ENCODE measurements at places on chromosomes 2 and 18.

DNA sequence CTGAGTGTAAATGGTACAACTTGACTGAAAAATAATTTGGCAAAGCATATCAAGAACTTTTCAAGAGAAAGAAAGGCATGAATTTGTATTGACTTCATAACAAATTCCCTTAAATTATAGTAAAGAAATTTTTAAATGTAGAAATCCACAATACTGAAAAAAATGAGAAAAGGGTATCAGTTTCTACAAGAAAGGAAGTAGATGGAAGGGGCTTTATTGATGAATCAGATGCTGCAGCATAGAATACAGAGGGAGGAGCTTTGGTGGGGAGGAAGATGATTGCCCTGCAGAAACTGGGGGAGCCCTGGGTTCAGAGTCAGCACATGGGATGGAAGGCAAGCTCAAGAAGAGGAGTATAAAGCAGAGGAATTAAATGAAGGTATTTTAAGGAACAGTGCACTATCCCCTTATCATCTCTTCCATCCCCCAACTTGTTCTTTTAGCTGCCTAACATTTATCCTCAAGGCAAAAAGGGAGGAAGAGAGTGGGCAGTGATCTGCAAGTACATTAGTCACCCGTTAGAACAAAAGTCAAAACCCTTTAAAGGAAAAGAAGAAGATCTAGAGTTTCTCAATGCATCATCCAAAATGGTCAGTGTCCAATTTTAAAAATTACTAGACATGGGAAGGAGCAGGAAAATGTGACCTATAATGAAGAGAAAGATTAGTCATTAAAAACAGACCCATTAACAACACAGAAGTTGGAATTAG lies 77.7 kb downstream of the KCTD18 start:
- DNase-seq: no peak

GRCh38 chr2:39772086-39772811 lies 6.8 kb downstream of the THUMPD2 start:
- DNase-seq: no peak

DNA sequence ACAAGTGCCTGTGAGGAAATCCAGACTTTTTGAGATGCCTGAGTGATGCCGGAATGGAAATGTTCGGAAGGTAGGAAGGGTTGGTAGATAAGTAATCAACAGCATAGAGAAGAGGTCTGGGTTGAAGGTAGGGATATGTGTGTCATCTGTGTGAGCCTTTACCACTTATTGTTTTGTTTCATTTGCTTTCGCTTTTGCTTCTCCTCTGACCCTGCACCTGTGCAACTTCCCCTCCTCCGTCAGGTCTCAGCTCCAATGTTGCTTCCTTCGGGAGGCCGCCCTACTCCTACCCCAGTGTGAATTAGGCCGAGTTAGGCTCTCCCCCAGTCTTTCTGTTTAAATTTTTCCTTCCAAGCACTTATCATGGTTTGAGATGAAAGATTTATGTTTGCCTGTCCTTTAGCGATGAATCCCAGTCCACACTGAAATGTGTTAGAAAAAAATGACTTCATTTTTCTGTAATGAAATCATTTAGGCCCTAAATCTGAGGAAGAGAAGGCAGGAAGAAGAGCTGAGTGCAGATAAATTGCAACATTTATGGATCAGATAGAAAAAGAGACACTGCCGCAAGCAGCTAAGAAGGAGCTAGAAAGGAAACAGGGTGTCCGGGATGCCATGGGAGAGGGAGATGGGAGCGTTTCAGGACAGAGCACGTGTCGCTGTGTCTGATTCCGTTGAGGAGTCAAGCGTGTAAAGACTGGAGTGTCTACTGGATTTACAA lies 139.6 kb upstream of the PELI1 start:
- DNase-seq: no peak

- DNase-seq: peak; percentile 25
Observed at GRCh38 chr2:128786741-128787478, 468.2 kb upstream of the HS6ST1 start.

DNA sequence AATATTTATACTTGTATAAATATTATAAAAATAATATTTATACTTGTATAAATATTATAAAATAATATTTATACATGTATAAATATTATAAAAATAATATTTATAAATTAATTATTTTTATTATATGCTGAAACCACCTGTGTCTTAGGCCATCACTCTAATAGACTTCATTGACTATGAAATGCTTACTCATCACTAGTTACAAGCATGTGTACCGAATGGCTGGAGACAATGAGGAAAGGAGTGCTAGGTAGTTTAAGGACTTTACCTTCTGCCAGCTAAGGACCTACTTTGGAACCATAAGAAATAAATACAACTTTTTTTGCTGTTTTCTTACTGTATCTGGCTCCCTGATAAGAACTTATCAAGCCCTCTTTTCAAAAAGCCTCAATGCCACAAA lies 228.8 kb downstream of the LRRTM1 start:
- DNase-seq: no peak

GRCh38 chr2:196335221-196335634 lies 163.8 kb upstream of the STK17B start:
- no peak for DNase-seq

GRCh38 chr2:170076189-170076588 lies 101.8 kb upstream of the MYO3B start:
- DNase-seq: no peak

GRCh38 chr2:231918501-231919330 lies 7.5 kb downstream of the NPPC start:
- DNase-seq: no peak

GRCh38 chr18:38984968-38985367 lies 1419.4 kb upstream of the CELF4 start:
- no peak for DNase-seq

DNA sequence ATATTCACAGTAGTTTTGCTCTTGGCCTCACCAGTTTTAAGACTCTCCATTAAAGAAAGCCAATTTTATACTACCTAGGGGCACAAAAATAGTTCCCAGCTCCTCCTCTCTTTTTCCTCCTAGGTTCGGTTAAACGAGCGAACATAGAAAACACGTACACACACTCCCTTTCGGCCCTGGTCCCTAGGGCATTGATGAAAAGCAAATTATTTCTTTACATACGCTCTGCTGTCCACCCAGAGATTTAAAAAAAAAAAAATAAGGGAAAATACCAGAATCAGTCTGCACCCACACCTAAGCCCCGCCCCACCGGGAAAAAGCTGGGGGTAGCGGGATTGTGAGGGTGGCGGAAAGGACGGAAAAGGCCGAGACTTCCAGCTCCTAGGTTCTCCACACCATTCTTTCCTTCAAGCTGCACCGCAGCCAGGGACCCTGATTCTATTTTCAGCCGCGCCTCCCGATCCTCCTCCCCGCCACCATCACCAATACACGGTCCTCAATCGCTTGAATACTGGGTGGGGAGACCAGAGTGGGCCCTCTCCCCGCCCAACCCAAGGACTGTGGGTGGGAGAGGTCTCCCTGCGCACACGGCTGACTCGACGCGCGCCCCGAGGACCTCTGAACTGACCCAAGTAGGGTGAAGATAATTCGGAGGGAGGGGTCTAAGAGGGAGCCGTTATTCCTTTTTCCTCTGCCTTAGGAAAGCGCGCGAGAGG lies 769 bp downstream of the ATF2 start:
- DNase-seq: no peak

DNA sequence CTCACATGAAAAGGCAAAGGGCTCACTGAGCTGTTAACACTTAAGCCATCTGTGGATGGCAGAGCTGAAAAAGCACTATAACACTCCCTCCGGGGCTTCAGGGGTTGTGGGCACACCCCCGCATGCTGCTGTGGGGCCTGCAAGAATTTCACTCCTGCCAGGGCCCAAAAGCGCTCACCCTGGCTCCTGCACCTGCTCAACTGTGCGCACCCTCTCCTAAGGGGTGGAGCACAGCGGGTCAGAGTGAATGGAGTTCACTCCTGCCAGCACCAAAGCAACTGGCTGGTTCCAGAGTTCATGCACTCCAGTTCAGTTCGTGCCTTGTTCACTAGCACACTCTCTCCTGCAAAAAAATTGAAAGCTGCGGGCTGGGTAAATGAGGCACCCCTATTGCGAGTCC lies 814.2 kb upstream of the SLC39A10 start:
- DNase-seq: no peak

GRCh38 chr18:48122376-48122775 lies 191.9 kb upstream of the SMAD2 start:
- no peak for DNase-seq

DNA sequence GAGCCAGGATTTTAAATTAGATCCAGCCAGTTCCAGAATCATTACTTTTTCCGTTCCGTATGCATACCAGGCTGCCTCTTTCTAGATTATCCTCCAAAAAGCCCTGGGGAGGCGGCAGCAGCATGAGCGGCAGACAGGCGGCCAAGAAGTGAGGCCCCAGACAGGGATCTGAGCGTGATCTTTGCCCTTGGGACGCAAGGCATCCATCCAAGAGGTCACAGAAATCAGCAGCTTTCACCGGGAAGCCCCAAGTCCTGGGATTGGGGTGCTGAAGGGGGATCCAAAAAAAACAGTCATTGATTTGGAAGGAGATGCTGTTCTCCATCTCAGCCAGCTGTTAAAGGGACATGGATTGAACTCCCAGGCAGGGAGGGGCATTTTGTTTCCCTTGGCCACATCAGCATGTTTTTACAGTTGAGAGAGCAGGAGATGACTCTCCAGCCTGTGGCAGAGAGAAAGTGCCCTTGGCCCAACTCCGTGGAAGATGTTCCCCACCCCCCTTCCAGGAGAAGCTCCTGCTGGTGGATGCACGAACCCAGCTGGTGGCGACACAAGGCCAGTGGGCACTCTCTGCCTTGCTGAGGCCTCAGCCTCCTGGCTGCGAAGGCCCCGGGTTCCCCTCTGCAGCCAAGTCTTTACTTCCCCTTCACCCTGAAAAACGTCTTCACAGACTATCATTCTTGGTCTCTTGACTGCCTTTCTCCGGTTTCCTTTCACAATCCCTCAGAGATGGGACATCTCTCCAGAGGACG lies 265.6 kb downstream of the ANAPC1 start:
- DNase-seq: no peak

- no peak for DNase-seq
Observed at GRCh38 chr2:165069151-165069550, 113.8 kb upstream of the SLC38A11 start.

GRCh38 chr2:62736899-62737559 lies 31.5 kb downstream of the EHBP1 start:
- no peak for DNase-seq

DNA sequence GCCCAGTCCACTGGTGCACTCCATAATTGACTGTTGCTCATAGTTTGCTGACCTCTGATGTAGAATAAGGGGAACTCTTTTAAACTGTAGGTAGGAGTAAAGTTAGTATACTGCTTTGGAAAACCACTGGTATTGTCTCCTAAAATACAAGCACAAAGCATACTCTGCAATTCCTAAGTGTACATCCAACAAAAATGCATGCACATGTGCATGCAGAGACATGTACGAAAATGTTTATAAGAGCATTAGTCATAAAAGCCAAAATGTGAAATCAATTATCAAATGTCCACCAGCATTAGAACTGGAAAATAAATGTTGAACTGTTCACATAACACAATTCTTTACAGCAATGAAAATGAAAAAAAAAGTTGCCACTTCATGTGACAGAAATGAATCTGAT lies 39.8 kb upstream of the DDX18 start:
- no peak for DNase-seq

DNA sequence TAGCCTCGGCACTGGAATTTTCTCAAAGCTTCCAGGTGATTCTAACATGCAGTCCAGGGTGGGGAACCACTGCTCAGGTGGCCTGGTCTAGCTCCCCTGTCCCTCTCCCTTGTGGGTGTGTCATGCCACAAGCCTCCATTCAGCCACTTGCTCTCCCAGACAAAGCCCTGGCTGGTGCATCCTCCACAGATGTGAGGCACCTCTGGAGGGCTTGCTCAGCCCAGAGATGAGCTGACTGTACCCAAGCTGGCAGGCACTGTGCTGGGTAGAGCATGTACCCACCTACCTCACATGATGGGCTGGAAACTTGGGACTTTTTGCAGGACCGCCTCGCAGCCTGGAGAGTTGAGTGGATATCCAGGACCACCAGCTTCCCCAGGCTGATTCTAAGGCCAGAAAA lies 88.1 kb downstream of the ZBTB7C start:
- no peak for DNase-seq

- no peak for DNase-seq
Observed at GRCh38 chr2:182705761-182706160, 10.3 kb upstream of the DNAJC10 start.

DNA sequence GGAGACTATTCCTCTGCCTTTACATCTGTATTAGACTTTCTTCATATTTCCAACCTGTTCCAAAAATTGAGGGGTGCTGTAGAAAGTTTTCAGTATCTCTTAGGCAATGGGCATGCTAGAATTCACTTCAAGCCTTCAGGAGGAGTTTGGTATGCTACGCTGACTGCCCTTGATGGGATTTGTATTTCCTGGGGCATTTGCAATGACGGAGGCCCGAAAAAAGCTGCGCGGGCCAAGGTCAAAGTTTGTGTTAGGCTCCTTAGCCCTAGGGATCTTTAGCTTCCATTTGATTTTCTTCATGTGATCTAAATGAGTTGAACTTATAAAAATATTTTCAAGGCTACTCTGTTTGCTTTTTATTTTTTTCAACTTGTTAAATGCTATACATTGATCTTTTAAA lies 5.1 kb downstream of the CPS1 start:
- DNase-seq: no peak

DNA sequence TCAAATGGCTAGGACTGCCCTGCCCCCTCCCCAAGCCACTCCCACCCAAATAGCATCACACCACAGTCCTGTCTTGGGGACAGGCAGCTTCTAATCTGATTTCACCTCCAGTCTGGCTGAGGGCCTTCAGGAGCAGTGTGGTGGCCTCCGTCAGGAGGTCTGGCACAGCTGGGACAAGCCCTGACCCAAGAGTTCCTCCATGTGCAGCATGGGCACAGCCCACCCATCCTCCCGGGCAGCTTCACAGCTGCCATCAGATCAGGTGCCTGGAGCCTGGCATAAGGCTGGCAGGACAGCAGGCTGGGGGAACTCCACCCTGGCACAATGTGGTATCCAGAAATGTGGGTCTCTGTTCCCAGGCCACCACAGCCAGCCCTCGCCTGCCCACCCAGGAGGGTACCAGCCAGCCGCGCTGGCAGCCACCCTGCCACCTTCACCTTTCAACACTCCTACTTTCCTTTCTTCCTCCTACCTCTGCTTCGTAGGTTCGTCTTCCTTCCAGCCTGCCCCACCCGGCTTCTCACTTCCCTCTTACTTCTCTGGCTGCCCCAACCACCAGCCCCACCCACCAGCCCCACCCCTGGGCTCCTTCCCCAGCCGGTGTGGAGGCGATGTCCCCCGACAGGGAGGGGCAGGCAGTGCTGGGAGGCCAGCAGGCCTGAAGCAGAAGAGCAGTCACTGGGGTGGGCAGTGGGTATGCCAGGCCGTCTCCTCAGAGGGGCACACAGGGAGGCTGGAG lies at the start of gene CAPG:
CAPG (minus strand) TSS at position 522 of the 739 bp plus-strand sequence. CDS start 8,221 bp downstream, outside the sequence.
- no peak for DNase-seq
